ENCODE measurements at places on chromosomes 5 and 9.

DNA sequence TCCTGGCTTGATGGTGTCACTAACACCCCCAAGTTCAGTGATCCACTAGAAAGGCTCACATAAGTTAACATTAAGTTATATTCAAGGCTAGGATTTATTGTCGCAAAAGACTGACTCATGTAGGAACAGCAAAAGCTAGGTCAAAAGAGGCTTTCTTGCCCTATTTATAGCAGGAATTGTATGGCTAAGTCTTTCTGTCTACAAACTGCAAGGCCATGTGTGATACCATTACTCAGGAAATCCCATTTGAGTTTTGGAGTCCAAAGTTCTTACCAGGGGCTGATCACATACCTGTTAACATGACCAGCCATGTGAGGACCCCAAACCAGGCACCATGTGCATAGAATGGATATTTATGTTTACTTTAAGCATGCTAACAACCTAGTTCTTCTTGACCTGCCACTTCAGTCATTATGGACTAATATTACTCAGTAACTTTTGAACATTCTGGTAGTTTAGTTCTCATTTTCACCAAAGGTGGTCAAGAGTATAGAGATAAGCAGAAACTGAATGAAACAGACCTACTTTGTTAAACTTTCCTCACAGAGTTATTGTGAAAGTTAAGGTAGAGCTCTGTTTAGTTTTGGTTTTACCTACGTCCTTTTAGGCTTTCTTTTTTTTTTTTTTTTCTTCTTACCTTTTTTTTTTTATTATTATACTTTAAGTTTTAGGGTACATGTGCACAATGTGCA, 281.1 kb downstream of the FER start:
- ATAC-seq, result no peak

GRCh38 chr9:83199240-83199639, 136.3 kb upstream of the RASEF start:
- ATAC-seq, result no peak

DNA sequence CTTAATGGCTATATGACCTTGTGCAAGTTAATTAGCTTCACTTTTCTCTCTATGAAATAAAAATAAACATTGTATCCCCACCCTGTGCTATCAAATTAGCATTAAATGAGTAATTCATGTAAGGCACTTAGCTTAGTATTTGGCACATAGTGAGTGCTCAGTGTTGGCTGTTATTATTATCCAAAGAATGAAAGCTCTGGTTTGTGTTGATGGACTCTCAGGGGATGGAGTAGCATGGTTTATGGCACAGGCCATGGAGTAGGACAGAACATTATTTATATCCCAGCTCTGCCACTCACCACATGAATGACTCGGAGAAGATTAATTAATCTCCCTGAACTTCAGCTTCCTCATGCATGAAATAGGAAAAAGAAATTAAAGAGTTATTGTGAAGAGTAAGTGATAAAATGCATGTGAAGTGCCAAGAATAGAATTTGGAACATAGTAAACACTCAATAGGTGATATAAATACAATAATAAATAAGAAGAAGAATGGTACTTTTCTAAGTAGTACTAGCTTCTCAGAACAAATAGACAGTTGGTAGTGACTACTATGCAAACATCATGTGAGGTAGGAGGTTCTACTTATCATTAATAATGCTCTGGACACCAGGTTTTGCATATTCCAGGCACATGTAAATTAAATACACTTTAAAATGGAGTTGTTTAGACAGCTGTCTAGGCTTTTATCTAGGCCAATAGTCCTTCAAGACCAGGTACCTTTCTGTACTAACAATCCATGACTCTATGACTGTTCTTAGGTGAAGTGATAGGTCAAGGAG, 146.4 kb downstream of the GRIA1 start:
- no peak for ATAC-seq

- no peak for ATAC-seq
These were observed 114.4 kb downstream of the DOCK2 start for GRCh38 chr5:169751490-169751889.

GRCh38 chr5:140015706-140016105, 27.4 kb downstream of the NRG2 start:
- ATAC-seq, result no peak

DNA sequence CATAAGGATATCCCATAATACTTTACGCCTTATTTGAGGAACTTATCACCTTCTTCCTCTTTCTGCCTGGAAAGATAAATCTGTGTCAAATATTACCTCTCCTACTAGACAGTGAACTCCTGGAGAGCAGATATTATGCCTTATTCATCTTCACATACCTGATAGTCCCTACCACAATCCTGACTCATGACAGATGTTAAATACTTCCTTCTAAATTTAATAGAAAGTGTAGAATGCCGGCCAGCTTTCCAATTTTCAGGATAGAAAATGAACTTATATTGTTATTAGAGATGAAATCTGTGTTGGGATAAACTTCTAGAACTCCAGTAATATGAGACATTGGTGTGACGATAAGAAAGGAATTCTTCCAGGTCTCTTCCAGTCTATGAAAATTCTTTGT, 89.0 kb downstream of the GCNT4 start:
- no peak for ATAC-seq

- no peak for ATAC-seq
These were observed 19.0 kb downstream of the FBXW5 start for GRCh38 chr9:136925414-136926153.

DNA sequence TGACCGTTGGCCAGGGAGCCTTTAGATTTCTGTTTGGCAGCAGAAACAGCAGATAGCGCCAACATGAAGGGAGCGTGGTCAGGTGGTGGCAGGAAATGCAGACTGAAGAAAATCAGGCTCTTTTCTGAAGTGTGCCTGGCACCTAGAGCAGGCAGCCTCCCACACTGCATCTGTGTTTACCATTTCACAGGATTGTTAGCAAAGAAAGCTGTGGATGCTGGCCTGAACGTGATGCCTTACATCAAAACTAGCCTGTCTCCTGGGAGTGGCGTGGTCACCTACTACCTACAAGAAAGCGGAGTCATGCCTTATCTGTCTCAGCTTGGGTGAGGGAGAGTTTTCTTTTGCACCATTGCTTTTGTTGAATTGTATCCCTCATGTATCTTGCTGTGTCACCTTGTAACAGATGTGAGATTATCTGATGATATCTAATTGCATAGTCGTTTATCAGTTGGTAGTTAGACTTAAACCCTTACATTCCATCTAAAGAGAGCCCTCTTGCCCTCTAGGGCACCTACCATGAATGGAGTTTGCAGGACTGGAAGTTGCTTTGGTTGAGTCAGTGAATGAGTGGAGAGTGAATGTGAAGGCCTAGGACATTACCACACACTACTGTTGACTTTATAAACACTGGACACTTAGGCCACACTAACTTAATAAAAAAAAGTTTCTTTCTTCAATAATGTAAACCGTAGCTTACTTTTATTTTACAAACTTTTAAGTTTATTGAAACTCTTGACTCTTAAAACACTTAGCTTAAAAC, 42.8 kb downstream of the ACO1 start:
- ATAC-seq, result no peak

DNA sequence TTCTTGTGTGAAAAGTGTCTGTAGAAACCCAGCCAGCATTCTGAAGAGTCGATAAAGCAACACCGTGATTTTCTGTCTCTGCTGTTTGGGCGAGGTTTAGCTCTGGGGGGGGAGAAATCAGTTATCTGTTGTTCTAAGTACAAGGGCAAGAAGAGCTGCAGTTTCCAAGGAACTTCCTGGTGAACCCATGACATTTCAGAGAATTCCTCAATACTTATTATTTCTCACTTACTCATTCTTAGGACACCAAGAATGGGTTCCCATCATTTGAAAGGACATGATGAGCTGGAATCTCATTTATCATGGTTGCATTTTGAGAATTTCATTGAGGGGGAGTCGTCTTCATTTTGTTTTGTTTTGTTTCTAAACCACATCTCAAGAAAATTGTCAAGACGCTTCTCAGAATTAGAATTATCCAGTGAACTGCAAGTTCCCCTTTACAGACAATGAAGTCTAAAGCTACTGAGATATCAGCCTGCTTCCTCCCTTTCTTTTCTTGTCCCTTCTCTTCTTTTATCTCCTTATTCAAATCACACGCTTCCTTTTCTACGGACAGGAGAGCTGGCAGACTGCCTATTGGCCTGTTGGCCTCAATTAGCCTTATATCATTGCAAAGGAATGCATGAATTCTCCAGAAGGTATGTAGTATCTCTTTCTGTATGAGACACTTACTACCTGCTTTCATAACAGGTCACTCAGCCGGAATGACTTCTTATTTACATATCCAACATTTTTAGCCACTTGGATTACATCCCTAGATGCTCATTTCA, 53.7 kb downstream of the ZNF462 start:
- no peak for ATAC-seq

GRCh38 chr5:144187699-144188294, 17.1 kb downstream of the KCTD16 start:
- ATAC-seq, result peak; percentile 36

DNA sequence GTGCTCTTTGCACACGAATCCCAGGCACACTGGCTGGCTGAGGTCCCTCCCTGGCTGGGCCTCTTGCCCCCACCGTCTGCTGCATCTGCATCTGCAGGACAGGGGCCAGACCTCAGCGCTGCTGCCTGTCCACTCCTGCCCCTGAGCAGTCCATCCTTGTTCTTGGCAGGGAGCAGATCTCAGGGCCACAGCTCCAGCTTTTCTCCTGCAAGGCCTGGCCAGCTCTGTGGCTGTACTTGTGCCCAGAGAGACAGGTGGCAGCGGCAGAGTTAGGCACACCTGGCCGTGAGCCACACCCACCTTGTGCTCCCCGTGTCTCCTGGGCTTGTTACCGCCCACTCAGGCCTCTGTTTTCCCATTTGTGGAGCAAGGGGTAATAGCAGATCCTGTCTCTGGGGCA, 13.9 kb downstream of the NEK6 start:
- no peak for ATAC-seq

- no peak for ATAC-seq
These were observed 105.6 kb upstream of the ANKH start for GRCh38 chr5:14977058-14977685.

DNA sequence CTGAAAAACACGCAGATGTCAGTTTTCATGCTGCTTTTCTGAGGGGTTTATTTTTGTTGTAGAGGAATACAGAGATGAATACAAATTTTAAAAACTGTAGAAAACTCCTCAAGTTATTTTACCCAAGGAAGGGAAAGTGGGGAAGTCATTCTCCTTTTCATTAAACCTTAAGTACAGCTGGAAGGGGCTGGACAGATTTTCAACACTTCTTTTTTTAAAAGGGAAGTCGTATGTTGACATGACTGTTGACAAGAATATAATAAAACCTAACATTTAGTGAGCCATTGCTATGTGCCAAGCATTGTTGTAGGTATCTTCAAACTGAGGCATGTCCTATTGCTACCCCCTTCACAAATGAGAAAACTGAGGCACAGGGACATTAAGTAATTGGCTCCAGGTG, 235.7 kb upstream of the ELL2 start:
- no peak for ATAC-seq

Data from activated CD4-positive, CD25-positive, alpha-beta regulatory T cell treated with anti-CD3 and anti-CD28 coated beads, Interleukin-2, amount 50 U/mL, for 24 hours (primary cell).